ENCODE measurements at places on chromosomes 1 and 21. TPM values are rescaled to one million over a fixed set of nuclear protein-coding genes. Genes with fewer than 3 reads are reported as not detected.

DNA sequence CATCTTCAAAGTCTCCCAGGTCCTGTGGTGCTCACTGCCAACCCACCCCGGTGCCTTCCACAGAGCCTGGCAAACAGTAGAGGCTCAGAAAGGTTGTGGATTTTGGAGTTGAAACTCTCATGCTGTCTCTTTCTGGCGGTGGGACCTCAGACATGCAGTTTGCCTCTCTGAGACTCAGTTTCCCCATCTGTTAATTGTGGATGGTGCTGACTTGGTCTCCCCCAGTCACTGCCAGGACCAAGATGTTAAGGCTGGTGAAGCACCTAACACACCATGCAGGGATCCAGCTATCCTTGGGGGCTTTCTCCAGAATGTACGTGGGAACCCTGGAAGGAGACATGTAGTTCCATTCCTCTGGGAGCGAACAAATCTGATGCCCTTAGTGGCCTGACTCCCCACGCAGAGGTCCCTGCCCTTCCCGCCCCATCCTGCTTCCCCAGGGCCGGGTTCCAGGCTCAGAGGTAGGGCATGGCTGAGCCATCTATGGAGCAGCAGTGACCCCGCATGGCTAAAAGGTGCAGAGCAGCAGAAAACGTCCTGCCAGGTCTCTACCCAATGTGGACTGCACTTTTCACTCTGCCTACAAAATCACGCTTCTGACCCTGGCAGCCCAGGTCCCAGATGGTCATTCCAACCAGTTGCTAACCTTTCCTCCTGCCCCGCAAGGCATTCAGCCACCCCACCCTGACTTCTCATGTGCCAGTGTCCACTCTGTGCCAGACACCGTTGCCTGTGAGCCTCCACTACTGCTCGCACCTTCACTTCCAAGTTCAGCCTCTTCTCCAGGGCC lies 9.2 kb upstream of the TTC22 start:
- DNase-seq: peak; percentile 79
- no peak overlapping the region for H3K27ac ChIP-seq
- H3K36me3 ChIP-seq: no peaks in the 10 kb centered on the region
- H3K4me1 ChIP-seq: peaks cover 16% of the 10 kb centered on the region
- no peak overlapping the region for H3K4me3 ChIP-seq

- H3K27ac ChIP-seq: no peak overlapping the region
- H3K4me3 ChIP-seq: no peak overlapping the region
- H3K4me1 ChIP-seq: no peaks in the 10 kb centered on the region
- no peaks in the 10 kb centered on the region for H3K27me3 ChIP-seq
- DNase-seq: no peak
Measured at GRCh38 chr1:245871191-245871590, 635.9 kb downstream of the SMYD3 start.

DNA sequence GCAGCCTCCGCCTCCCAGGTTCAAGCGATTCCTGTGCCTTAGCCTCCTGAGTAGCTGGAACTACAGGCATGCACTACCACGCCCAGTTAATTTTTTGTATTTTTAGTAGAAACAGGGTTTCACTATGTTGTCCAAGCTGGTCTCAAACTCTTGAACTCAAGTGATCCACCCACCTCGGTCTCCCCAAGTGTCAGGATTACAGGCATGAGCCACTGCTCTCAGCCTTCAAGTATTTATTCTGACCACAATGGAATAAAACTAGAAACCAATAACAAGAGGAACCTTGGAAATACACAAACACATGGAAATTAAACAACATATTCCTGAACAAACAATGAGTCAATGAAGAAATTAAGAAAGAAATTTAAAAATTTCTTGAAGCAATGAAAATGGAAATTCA lies 32.7 kb upstream of the DR1 start:
- no peak overlapping the region for H3K4me3 ChIP-seq
- no peak for DNase-seq
- no peaks in the 10 kb centered on the region for H3K36me3 ChIP-seq
- H3K4me1 ChIP-seq: no peaks in the 10 kb centered on the region
- H3K27ac ChIP-seq: no peak overlapping the region

DNA sequence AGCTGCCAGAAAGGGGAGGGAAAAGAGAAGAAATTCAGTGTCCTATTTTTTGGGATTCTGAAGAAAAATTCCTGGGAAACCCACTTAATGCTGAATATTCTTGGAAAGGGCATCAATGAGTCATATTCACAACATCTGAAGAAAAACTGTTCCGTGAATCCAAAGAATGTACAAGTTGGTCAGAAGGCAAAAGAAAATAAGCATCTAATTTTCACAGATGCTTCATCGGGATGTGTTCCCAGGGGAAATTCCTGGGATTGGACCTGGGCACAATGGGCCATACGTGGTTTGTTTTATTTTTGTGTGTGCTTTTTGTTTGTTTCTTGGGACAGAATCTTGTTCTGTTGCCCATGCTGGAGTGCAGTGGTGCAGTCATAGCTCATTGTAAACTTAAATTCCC lies 112.2 kb downstream of the MAP3K21 start:
- no peak overlapping the region for H3K27ac ChIP-seq
- DNase-seq: no peak
- H3K36me3 ChIP-seq: no peaks in the 10 kb centered on the region
- H3K4me3 ChIP-seq: no peak overlapping the region
- H3K4me1 ChIP-seq: no peaks in the 10 kb centered on the region
- H3K27me3 ChIP-seq: no peaks in the 10 kb centered on the region

DNA sequence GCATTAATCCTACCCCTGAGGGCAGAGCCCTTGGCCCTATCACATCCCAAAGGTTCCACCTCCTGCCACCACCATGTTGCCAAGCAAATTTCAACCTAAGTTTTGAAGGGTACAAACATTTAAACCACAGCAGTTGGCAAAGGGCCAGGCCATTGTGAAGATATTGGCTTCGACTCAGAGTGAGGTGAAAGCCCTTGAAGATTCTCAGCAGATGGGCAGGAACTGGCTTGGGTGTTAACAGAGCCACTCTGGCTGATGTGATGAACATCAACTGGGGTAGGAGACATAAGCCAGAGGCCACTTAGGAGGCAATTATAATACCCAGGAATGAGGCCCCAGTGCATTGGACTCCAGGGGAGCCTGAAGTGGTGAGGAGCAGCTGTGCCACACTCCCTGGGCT lies 207.7 kb upstream of the KAZN start:
- DNase-seq: no peak
- no peak overlapping the region for H3K27ac ChIP-seq
- no peaks in the 10 kb centered on the region for H3K27me3 ChIP-seq
- no peaks in the 10 kb centered on the region for H3K4me1 ChIP-seq
- no peak overlapping the region for H3K4me3 ChIP-seq
- H3K36me3 ChIP-seq: no peaks in the 10 kb centered on the region

FCRLB gene
- 1.9 TPM for total RNA-seq
